ENCODE measurements at places on chromosomes 6 and 20.

GRCh38 chr6:11700118-11700718, 78.4 kb downstream of the ADTRP start:
- no peak for DNase-seq

- DNase-seq: no peak
Observed at GRCh38 chr6:111664565-111665030, 58.9 kb upstream of the TRAF3IP2 start.

- DNase-seq: no peak
Observed at GRCh38 chr6:81843302-81843701, 90.8 kb upstream of the TENT5A start.

- no peak for DNase-seq
Observed at GRCh38 chr6:138250053-138250452, 31.8 kb upstream of the PBOV1 start.

DNA sequence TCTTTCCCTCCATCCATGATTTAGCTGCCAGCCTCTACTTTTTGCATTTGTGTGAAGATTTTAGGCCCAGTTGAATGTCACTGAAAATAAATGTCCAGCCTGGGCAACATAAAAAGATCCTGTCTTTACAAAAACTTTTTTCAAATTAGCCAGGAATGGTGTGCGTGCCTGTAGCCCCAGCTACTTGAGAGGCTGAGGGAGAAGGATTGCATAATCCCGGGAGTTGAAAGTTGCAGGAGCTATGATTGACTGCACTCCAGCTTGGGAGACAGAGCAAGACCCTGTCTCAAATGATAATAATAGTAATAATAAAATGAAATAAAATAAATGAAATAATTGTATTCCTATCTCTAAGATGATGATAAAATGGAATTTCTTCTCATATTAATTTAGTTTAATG, 5.0 kb upstream of the GFOD1 start:
- DNase-seq: no peak

DNA sequence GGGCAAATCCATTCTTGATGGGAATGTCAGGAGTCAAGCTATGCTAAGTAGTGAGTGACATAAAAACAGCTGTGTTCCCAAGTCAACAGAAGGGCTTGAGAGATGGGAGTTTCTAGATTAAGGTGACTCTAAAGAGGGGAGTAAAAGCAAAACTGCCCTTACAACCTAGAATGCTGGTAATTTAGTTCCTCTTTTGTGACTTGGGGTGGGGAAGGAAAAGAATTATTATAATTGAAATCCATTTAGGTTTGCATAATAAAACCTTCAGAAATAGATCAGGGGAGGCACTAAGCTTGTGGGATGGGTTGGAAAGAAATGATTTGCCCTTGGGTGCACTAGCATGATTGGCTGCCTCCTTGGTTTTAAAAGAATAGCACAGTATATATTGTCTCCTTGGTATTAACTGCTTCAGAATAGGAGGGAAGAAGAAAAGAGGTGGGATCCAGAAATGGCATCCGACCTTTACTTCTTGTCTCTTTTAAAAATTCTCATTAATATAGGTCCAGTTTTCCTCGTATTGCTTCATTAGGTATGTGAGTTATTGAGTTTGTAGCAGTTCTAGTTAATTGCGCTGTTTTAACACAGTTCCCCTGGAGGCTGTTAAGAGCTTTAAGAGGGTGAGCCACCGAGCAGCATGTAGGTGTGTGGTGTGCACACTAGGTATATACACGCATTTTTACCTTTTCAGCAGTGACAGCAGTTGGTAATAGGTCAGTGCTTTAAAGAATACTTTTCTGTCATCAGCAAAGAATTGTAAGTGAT, 95.3 kb upstream of the VSTM2L start:
- no peak for DNase-seq

- DNase-seq: no peak
Observed at GRCh38 chr6:7545316-7546019, 4.0 kb downstream of the DSP start.

GRCh38 chr6:121823437-121823851, 388.0 kb downstream of the GJA1 start:
- no peak for DNase-seq

DNA sequence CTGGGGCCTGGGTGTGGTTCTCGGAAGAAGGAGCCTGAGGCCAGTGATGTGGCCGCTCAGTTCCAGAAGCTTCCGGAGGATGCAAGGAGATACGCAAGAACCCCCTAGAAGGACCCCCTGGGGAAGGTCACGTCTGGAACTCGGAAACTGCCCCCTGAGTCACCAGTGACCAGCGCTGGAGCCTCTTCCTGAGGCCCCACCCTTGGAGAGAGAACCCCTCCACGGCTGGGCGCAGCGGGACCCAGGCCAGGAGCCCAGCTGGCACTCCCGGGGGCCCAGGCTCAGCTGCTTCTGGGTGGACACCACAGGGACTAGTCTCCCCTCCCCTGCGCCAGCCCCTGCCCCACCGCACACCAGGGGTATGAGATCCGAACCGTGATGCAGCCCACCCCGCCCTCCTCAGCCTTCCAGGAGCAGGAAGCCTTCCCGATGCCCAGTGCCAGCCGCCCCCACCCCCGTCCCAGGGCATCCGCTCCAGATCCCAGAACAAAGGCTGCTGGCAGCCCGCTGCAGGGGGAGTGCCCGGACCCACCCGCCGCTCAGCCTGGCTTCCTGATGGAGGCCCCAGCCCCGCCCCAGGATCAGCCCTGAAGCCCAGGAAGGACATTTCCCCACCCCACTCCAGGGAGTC, 7.5 kb downstream of the LAMA5 start:
- DNase-seq: no peak

- peak; percentile 27 for DNase-seq
Observed at GRCh38 chr20:43537921-43538877, 20.6 kb upstream of the SGK2 start.

GRCh38 chr6:20946022-20946421, 411.8 kb downstream of the CDKAL1 start:
- no peak for DNase-seq

GRCh38 chr6:82144007-82144851, 103.3 kb downstream of the IBTK start:
- no peak for DNase-seq

- no peak for DNase-seq
Observed at GRCh38 chr6:95186710-95187109, 390.6 kb upstream of the MANEA start.

GRCh38 chr20:51598556-51598955, 56.0 kb upstream of the NFATC2 start:
- DNase-seq: no peak

DNA sequence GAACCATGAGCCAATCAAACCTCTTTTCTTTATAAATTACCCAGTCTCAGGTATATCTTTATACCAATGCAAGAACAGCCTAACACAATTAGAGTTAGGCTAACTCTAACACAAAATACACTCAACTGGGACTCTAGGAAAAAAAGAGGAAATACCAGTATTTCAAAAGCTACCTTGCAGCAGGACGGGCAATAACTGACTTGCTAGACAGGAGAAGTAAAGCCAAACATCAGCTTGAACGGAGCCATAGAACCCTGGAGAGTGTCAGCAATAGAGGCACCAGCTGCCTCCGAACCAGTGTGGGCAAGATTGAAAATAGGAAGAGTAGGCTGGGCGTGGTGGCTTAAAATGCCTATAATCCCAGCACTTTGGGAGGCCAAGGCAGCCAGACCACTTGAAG, 162.0 kb upstream of the SOX4 start:
- no peak for DNase-seq

DNA sequence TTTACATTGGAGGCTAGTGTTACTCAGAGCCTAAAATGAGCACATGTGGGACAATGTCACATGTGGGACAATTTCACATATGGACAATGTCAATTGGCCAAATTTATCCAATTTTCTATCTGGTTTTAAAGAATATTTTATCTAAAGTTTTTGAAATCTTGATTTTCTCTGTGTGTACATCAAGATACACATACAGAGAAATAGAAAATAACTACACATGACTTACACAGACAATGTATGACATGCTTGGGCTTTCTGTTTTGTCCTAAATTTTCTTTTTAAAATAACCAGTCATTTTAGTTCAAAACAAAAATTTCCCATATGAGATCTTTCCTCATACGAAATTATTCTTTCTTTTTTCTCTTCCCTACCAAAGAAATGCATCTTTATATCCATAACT, 24.6 kb downstream of the GGTLC1 start:
- no peak for DNase-seq

DNA sequence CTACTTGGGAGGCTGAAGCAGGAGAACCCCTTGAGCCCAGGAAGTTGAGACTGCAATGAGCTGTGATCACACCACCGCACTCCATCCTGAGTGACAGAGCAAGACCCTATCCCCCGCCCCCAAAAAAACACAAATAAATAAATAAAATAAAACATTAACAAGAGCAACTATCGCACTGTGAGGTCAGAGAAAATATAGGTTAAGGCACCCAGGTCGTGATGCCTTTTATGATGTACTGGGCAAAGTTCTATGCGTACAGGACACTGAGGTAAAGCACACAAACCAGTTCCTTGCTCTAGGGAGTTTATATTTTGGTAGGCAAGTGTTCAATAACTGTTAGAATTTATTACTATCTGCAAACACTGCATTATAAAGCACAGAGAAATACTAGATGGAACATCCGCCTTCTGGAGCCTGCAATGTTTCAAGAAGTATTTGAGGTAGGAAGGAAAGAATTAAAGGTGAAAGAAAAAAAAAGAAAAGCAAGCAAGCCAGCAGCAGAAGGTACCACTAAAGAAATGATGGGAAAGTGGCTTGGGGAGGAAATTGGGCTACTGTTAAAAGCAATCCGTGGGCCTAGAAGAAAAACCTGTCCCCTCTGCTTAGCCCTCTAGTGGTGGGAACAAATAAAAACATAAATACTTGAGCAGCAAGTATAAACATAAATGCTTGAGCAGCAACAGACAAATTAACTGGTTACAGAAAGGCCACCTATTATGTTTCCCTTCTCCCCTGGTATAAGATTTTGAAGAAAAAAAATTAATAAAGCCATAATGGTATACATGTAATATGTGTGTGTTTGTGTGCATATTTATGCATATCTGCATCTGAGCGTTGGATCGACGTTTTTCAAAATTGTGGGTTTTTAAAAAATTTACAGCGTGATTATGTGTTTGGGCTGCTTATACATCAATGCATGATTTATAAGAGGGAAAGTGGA, 128.0 kb downstream of the PHACTR1 start:
- DNase-seq: no peak

GRCh38 chr6:50112981-50113857, 63.5 kb upstream of the DEFB112 start:
- DNase-seq: no peak

GRCh38 chr6:64429926-64430325, 794.3 kb downstream of the PHF3 start:
- no peak for DNase-seq

DNA sequence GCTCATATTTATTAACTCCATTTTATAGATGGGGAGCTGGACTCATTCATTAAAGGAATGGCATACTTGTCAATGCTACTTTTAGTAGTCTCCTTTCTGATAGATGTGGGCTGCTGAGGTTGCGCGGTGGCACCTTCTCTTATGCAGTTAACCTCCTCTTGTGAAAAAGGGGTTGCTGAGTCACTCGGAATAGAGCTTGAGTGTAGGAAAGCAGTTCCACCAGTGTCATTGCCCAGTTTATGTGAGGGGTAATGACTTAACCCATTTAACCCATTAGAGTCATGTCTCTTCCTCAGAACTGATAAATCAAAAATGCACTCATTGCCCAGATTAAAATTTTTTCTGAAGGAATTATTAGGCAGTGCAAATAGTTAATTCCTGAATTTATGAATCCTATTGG, 6.3 kb downstream of the MAPK14 start:
- DNase-seq: no peak

- DNase-seq: no peak
Observed at GRCh38 chr6:147603392-147604081, 95.0 kb downstream of the SAMD5 start.

- DNase-seq: no peak
Observed at GRCh38 chr6:155036907-155037306, 41.8 kb downstream of the TIAM2 start.

GRCh38 chr20:46222521-46223007, 85.7 kb downstream of the CDH22 start:
- no peak for DNase-seq

DNA sequence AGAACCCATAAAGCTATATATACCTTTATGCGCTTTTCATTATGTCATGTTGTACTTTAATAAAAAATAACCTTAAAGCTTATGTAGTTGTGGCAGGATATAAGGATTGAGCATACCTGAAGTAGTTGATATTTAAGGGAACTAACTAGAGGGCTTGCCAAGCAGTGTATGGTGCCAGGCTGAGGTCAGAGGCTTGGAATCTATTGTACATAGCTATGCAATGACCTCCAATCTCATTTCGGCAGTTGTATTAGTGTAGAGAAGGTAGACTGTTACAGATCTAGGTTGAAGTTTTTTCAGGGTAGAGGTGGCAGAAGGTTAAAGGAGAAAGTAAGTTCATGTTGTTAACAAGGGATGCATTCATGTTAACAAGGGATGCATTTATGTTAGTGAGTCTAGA, 397.7 kb upstream of the HS3ST5 start:
- DNase-seq: no peak

- DNase-seq: no peak
Observed at GRCh38 chr6:142568857-142569597, 267.2 kb downstream of the ADGRG6 start.
